ENCODE measurements at places on chromosomes 1 and 21.

- DNase-seq = no peak
Observed at GRCh38 chr1:183804916-183805841, at the start of gene RGL1. Gene RGL1, plus strand, starts transcription at chr1:183805120. Its CDS starts 178 bp downstream, at chr1:183805298.

- peak; percentile 51 for DNase-seq
Observed at GRCh38 chr1:235011064-235011598, 117.5 kb downstream of the TOMM20 start.

- no peak for DNase-seq
Observed at GRCh38 chr21:22813201-22813600, 1815.0 kb downstream of the NCAM2 start.

- DNase-seq = no peak
Observed at GRCh38 chr1:4058706-4059105, 158.6 kb upstream of the C1orf174 start.

DNA sequence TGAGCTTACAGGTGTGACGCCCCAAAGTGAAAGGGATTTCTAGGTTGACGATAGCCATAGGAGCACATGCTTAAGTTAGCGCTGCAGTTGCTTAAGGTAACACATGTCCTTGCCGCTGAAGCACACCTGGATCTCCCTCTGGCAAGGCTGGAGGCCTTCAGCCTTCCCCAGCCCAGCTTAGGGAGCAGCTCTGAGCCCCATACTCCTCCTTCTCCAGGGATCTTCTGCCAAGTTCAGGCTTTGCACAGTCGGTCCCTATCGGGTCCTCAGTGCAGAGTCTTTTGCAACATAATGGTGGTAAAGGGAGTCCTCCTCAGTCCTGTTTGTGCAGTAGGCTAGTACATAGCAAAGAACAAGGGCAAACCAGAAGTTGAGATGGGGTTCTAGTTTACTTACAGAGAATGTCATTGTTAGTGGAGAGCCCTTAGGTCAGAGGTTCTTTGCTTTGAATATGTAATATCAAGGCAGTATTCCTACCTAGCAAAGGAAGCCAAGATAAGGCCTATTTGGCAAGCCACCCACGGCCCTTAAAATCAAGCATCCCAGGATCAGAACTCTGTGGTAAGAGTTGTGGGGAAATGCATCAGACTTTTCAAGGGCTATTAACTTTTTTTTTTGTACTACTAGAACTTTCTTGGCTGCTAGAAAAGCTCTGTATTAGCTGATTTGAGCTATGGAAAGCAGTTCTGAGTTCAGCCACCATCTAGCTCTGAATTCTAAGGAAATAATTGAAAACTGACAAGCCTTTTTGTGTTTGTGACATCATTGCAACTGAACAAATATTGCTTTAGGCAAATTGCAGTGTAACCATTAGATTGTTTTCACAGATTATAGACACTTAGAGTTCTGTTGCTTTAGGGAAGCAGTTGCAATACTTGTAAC is 1.4 kb downstream of the EVA1C start:
- no peak for DNase-seq

DNA sequence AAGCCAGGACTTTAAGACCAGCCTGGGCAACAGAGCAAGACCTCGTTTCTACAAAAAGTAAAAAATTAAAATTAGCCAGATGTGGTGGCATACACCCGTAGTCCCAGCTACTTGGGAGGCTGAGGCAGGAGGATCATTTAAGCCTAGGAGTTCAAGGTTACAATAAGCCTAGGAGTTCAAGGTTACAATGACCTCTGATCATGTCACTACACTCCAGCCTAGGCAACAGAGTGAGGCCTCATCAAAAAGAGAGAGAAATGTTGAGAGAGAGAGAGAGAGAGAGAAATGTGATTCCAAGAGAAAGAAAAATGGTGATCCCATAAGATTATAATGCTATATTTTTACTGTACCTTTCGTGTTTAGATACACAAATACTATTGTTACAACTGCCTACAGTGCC is 60.2 kb downstream of the PACC1 start:
- DNase-seq = no peak

DNA sequence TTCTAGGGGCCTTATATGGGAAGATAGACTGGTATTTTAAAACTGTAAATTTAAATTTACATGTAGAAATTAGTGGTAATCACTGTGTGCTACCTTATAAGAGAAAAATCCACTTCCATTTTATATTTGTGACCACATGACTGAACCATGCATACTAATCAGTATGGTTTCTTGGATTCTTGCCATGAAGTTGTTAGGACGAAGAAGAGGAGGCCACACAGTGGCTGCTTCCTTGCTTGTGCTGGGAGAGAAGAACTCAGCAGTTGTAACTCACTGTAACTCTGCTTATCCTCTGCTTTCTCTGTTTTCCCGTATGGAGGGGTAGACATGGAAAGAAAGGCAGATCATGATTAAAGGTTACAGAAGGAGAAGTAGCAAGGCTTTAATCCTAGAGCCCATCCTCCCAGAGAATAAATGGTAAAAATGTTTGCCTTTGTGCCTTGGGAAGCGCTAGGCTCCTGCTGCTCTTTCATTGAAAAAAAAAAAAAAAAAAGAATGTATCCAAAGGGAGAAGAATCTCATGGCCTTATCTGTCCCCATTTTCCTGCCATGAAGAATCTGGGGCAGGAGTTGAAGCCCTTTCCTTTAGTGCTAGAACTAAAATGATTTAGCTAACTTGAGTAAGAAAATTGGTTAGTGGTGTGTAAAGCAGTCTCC is 32.4 kb downstream of the KCTD3 start:
- no peak for DNase-seq

DNA sequence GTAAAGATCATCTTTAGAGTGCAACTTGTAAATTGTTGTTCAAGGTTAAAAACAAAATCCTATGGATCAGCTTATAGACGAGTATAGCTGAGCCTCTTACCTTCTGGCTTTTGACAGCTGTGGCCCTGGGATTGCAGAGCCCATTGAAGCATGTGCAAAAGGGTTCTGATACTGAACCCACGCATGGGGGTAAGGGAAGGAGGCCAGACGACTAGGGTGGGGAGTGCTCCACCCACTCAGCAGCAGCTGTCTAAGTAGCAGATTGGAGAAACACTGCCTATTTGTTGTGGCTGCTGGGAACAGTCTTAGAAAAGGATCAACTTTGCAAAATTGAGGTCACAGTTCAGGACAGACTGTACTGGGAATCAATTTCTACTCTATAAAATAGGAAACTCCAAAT is 16.1 kb downstream of the CD101 start:
- no peak for DNase-seq

DNA sequence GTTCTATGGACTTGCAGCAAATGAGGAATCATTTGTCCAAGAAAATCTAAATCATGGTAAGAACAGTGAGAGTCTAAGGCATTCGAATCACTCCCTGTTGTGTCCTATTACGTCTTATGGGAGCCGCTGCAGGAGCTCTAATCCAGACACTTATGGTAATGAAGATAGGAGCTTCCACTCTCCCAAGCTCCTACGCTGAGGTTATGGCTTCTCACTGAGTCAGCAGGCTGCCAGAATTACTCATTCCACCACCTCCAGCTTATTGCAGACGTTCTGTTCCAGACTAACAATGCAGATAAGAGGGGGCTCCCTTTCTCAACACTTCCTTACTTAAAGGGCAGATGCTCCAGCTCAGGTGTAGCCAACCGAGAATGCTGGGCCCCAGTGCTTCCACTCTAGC is 212.6 kb downstream of the GREM2 start:
- DNase-seq = no peak

DNA sequence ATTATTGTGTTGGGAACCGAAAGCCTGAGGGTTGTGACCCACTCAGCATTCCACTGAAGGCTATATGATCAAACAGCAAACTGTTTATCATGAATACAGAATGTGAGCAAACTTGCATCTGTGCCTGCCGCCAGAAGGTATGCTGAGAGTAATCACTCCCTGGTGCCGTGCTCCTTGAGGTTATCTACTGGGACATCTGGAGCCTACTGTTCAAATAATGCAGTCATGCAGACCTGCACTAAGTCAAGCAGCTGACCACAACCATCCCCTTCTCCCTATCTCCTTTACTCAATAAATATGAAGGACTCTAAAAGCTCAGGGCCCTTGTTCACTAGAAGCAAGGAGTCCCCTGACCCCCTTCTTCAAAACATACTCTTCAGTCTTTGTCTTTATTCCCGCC is 13.5 kb downstream of the GSTM5 start:
- DNase-seq = no peak

- no peak for DNase-seq
Observed at GRCh38 chr21:14942801-14943490, 121.9 kb downstream of the NRIP1 start.

DNA sequence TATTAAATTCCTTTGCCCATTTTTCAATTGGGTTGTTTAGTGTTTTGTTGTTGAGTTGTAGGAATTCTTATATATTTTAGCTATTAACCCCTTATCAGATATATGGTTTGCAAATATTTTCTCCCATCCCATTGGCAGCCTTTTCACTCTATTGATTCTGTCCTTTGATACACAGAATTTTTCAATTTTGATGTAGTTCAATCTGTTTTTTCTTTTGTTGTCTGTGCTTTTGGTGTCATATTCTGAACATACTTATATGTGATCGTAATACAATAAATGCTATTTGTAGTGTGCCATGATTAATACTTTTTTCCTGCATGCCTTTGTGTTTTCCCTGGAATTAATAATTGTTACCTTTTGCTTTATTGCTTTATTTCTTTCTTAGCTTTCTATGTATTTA is 7.8 kb upstream of the LRP8 start:
- DNase-seq = no peak

DNA sequence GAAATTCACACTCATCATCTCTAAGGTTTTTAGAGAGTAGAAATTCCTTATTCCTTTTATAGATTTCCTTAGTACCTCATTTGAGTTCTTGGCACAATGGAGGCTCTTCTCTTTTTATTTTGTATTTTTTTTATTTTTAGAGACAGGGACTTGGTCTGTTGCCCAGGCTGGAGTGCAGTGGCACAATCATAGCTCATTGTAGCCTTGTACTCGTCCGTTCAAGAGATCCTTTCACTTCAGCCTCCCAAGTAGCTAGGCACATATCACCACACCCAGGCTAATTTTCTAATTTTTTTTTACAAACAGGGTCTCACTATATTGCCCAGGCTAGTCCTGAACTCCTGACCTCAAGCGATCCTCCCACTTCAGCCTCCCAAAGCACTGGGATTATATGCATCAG is 29.6 kb downstream of the RGL1 start:
- no peak for DNase-seq

- no peak for DNase-seq
Observed at GRCh38 chr1:160522622-160523345, at the start of gene SLAMF6. Gene SLAMF6, minus strand, starts transcription at chr1:160523255. Its CDS starts 63 bp downstream, at chr1:160523192.

GRCh38 chr1:239388159-239388485 is 1.8 kb downstream of the CHRM3 start:
- no peak for DNase-seq

DNA sequence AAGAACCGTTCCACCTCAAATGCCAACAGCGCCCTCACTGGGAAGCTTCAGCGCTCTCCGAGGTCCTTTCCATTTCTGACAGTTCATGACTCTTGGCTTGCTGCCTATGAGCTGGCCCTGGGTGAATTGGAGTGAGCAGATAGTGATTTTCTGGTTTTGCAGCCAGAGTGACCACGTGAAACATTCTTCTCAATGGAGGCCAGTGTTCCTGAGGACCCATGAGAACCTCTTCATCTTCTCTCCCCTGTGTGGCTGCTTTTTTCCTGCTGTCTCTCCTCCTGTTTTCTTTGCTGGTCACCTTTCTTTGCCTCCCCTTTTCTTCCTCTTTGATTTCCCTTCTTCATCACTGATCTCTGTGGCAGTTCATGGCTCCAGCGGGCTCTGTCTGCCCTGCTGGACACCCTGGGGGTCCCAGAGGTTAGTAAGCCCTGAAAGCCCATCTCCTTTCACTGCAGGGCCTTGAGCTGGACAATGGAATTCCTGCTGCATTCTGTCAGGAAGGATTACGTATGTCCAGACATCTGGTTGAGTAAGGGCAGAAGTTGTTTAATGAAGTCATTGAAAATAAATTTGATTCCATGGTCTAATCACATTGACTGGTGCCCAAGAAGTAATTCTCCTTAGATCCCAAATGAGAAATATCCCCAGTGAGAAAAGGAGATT is 29.9 kb downstream of the VASH2 start:
- DNase-seq = no peak

Data from stimulated activated CD8-positive, alpha-beta memory T cell treated with anti-CD3 and anti-CD28 coated beads, Interleukin-4, amount 100 ng/mL, for 4 hours (primary cell).